ENCODE measurements at places on chromosomes 5 and 9.

DNA sequence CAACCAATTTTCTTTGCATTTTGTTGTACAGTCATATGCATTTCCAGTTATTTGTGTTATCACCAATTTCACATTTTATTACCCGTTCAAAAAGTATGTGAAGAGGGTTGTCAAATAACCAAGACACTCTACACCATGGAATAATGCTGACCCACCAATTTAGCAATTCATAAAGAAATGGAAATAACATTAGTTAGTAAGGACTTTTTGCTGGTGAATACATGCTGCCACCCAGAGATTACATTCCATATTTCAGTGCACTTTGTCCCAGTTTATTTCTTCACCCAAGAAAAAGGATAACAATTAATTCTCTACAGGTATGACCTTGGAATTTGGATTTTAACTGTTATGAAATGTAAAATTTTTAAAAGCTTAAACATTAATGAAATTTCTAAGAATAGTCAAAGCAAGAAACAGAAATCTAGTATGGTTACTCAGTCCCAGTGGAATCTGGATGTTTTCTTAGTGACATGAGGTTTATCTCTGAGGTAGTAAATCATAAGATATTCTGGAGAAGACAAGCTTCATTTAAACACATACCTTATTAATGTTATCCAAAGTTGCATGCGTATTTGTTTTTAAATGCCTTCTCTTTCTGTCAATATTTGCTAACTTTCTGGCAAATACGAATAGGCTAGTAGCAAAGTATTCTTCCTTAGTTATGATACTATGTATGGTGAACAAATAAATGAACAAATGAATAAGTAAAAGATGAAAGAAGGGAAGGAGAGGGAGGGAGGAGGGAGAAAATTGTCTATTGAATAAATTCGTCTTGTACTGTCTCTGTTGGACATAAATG is 100.6 kb downstream of the CETN3 start:
- DNase-seq, result no peak

DNA sequence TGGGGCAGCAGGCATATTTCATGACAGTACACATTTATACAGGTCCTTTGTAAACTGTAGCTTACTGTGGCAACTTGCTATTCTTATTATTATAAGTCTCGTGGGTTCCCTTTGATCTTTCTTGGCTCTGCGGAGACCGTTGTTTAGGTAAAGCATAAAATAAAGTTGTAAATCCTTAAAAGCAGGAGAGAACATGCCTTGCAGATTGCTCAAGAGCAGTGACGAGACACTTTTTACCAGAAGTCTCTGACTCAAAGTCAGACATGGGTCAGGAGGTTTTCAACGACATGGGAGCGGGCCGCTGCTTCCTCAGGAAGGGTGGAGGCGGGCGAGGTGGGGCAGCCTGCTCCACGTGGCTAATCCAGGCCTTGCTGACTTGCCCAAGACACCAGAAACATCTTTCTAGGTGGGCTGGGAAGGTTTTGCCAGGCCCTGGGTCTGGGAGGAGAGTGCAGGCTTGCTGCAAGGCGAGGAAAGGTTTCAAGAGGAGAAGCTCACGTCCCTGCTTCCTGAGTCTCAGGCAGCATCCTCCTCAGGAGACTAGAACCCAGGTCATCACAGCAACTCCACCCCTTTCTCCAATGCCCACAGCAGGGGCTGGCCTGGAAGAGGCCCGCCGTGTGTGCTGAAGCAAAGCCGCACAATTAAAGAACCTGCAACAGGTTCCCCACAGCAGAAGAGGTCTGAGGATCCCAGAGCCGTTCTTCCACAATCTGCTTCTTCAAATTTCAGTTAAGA is 6.5 kb downstream of the TBC1D2 start:
- peak; percentile 80 for DNase-seq

DNA sequence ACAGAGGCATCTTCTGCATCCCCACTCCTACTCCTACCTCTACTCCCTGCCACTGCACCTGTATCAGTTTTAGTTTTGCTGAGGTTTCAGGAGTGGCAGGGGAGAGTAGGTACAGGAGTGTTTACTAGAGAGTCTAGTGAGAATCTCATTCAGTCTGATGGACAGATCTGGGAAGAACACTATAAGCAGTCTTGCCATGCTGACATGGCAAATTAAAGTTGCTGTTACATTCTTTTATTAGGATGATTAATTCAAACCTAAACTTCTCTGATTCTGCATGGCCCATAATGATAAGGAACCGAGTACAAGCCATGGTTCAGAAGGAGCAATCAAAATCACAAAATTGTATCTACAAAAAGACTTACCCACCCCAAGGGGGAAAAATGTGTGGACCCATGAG is 7.4 kb downstream of the ARSK start:
- no peak for DNase-seq

GRCh38 chr5:168076561-168076991 is 214.9 kb upstream of the WWC1 start:
- DNase-seq, result peak; percentile 36

DNA sequence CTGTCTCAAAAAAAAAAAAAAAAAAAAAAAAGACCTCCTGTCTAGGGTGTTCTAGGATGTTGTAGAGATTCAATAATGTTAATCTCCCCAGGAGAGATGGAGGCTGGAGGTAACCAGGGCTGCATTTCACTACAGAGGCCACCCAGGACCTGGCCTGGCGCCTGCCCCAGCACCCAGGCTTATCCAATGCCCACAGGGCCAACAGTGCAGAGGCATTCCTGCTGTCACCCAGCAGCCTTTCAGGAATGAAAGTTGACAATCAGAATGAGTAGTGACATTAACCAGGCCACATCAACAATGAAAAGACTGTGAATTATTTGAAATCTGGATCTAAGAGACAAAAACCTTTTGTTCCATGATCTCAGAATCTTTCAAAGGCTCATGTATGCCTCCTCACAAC is 36.2 kb upstream of the GABRP start:
- DNase-seq, result no peak

GRCh38 chr9:36123515-36123914 is 13.0 kb upstream of the GLIPR2 start:
- DNase-seq, result peak; percentile 35

DNA sequence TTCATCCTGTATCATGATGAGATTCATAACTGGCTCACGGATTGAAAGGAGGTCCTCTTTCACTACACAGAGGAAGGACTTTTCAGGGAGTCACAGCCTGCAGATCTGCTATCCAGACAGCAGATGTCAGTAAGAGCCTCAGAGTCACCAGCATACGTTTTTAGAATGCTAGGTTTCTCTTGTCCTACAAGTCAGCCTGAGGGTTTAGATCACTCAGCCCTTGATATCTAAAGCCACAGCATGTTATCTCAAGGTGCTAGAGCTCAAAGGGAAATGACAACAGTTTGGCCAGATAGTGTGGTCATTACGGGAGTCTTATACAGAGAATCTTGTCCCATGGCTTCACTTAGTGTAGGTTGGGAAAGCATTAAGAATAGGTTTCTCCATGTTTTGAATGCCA is 30.9 kb upstream of the SLC46A2 start:
- peak; percentile 75 for DNase-seq

GRCh38 chr9:97759581-97760288 is 62.6 kb upstream of the XPA start:
- no peak for DNase-seq

DNA sequence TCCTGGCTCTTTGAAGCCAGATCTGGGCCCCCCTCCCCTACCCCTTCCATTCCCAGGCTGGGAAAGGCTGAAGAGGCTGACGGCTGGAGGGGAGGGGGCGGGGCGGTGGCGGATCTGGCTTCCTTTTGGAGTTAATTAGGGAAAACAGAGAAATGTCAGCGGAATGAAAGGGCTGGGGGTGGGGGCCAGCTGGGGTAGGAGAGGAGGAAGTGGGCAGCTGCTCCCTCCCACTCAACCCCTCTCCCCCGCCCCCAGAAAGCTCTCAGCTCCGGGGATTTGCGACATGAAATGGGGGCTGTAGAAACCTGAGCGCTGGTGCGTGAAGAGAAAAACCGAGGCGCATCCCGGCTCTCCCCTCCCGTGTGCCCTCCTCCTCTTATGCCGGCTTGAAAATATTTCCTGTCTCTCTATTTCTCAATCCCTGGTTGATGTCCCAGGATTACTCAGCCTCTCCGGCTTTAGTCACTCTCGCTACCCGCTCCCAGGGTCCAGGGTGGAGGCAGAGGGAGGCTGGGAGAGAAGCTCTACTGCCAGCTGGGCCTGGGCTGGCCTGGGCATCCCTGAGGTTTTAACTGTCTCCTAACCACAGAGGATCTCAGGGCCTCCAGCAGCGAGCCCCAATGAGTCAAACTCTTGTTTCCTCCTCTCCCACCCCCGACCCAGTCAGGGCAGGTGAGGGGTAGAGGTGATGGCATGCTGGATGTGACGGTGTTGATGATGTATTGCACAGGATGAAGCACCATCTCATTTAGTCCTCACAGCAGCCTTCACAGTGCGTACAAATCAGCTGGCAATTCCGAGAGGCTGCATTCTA is 20.1 kb downstream of the PCDHGC5 start:
- DNase-seq, result no peak

DNA sequence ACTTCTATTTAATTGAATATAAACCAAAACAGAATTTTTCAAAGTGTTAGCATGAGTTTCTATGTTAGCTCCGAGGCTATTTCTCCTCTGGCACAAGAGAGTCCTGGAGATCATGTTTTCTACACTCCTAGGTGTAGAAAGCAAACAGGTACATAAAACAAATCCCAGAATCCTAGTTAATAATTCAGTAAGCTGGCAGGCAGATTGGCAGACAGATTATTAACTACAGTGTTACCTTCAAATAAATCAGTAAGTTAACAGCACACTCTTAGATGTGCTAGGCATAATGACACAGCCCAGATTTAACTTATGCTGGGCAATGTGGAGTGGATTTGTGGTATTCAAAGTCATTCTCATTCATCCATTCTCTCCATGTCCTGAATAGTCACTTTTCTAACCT is 282.8 kb upstream of the RPS23 start:
- no peak for DNase-seq

DNA sequence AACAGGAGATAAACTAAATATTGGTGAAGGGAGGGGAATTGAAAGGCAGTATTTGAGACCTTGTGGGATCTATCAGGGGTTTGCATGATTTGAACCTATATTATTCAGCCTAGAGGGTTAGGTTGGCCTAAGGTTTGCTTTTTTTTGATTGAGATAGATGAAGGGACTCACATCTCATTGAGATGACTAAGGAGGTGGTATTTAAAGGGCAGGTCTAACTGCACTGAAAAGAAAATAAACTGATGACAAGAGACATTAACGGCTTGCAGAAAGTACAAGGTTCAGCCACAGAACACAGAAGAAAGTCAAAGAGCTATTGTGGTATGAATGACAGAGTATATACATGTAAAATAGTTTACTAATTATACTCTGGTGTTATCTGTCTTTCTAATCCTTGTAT is 412.7 kb downstream of the CDH10 start:
- no peak for DNase-seq

DNA sequence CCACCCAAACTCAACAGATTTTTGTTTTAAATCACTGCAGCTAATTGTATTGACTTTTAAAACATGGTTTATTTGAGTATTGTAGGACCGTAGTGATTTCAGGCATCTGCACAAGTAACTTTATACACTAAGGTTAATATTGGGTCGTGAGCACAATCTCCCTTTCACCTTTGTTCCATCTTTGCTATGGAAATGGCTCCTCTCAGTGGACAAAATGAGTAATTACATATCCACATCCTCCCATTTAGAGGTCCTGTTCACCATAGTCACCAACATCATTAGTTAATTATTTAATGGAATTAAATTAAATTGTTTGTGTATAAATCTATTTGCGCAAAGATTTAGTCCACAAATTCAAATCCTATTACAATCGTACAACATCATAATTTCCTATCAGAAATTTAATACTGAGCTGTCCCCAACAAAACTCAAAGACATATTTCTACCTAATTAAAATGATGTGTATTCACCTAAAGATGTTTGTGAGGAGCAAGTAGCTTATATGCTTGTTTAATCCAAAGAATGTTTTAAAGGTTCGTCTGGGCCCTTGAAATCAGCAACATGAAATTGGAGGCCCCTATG is 173.0 kb upstream of the DAPK1 start:
- peak; percentile 78 for DNase-seq

GRCh38 chr5:158431369-158432029 is 572.6 kb upstream of the CLINT1 start:
- DNase-seq, result no peak

DNA sequence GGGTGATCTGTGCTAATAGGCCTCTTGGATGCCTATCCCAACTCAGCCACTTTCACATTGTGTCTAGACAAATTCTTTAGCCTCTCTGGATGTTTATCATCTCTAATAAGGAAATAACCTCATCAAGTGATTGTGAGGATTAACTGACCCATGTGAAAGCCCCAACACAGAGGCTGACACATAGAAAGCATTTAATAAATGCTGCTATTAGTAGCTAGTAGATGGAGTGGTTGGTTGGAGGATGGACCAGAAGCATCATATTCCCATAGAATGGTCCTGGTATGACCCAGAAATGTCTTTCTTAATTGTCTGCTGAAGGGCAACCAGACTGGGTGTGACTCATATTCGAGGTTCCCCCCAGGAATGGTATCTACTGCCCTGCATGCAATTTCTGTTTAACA is 124.4 kb downstream of the PIK3R1 start:
- DNase-seq, result no peak

- no peak for DNase-seq
Measured at GRCh38 chr5:166708291-166708690, 1583.2 kb upstream of the WWC1 start.

DNA sequence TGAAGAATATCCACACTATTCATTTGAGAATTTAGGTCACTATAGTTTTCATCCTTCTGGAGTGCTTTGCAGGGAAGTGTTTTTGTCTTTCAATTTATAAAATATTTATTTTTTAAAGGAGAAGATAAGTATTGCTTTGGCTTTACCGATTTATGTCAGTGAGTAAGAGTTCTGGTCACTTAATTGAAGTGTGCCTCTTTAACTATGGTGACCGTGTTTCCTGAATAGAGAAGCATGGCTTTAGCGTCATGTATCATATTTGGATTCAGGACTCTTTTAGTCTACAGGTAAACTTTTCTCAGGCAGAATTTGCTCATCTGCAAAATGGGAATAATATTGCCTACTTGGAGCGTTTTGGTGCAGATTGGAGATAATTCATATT is 902 bp downstream of the BDP1 start:
- peak; percentile 45 for DNase-seq

Data from hematopoietic multipotent progenitor cell treated with erythropoietin and hydrocortisone succinate and interleukin-3 and kit ligand, for 6 days (in vitro differentiated cells).